ENCODE measurements at places on chromosomes 1 and 21.

DNA sequence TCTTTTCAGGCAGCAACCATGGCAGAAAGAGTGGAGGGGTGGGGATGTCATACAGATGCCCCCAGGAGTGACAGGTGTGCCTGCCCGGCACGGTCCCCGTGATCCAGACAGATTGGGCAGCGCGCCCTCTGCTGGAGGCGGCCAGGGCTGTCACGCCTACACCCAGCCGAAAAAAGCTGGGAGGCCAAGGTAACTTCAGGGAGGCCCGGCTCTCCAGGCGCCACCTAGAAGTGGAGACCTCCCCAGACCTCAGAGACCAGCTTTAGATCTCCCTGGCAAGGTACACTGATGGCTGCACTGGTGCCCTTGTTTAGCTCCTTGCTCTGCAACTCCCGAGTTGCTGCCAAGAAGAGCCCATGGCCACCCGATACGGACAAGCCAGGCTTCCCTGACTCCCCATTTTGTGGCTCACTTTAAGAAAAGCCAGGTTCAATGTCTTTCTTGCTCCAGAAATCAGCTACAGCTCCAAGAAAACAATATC, 6.6 kb downstream of the GOLT1A start:
- DNase-seq, result peak; percentile 65

- no peak for DNase-seq
Measured at GRCh38 chr1:238895911-238896310, 490.5 kb upstream of the CHRM3 start.

GRCh38 chr1:231231511-231231910, 9.5 kb upstream of the GNPAT start:
- DNase-seq, result no peak

DNA sequence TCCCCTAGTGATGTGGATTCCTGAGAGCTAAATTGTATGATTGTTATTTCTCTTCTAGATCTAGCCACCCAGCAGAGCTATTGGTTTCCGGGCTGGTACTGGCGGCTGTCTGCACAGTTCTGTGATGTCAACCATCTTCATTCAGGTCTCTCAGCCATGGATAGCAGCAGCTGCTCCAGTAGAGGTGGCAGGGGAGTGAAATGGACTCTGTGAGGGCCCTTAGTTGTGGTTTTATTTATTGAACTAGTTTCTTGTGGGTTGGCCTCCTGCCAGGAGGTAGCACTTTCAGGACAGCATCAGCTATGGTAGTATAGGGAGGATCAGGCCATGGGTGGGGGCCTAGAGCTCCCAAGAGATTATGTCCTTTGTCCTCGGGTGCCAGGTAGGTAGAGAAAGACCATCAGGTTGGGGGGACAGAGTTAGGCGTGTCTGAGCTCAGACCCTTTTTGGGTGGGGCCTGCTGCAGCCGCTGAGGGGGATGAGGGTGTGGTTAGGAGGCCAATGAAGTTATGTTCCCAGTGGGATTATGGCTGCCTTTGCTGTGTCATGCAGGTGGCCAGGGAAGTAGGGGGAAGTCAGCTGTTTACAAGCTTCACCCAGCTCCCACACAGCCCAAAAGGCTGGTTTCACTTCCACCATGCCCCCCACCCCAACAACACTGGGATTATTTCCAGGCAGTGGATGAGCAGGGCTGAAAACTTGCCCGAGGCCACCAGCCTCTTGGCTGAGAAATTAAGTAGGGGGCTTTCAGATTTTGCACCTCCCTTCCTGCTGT, 55.1 kb upstream of the RGS4 start:
- DNase-seq, result no peak

DNA sequence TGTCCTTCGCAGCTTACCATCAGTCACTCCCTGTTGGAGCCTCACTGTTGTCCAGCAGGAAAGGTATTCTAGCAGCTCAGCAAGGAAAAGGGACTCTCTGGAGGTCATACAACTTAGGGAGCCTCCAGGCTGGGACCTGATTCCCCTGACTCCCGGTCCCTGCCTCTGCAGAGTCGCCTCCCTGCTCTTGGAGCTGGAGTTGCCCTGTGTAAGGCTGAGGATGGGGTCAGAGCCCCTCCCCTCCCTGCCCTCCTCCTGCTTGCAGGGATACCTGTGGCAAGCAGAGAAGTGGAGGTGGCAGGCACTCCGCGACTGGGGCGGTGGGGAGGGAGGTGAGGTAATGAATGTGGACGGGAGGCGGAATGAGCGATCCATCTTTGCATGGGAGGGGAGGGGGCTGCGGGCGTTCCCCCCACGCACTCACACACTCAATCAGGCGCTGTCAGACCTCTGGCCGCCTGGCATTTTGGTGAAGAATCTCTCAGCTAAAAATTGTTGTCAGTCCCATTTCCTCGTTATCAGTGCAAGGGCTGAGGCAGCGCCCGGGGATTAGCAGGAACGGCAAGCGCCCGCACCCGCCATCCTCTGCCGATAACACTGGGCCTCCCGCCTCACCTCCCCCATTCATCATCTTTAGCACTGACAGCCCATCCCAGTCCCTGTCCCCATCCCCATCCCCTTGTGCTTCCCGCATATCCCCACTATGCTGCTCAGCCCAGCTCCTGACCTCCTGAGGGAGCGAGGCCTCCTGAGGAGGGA, 64.3 kb downstream of the TMEM53 start:
- no peak for DNase-seq

- no peak for DNase-seq
Measured at GRCh38 chr21:26553898-26554297, 19.2 kb downstream of the CYYR1 start.

- no peak for DNase-seq
Measured at GRCh38 chr1:22105611-22106207, 37.2 kb downstream of the WNT4 start.

DNA sequence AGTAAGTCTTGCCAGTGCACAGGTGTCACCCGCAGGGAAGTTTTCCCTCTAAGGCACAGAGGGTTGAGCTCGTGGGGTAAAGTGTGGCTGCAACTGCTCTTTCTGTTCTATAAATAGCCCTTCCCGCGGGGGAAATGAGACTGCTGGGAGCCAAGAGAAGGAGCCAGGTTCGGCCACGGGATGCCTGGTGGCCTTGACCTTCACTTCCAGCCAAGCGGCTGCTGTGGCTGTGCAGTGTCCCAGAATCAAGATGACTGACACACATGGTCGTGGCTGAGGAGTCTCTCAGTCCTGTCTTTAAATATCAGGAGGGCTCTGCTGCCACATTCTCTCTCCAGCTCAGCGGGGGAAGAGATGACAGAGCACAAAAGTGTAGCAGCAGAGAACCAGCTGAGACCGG, 154.1 kb upstream of the VAMP3 start:
- DNase-seq, result no peak

DNA sequence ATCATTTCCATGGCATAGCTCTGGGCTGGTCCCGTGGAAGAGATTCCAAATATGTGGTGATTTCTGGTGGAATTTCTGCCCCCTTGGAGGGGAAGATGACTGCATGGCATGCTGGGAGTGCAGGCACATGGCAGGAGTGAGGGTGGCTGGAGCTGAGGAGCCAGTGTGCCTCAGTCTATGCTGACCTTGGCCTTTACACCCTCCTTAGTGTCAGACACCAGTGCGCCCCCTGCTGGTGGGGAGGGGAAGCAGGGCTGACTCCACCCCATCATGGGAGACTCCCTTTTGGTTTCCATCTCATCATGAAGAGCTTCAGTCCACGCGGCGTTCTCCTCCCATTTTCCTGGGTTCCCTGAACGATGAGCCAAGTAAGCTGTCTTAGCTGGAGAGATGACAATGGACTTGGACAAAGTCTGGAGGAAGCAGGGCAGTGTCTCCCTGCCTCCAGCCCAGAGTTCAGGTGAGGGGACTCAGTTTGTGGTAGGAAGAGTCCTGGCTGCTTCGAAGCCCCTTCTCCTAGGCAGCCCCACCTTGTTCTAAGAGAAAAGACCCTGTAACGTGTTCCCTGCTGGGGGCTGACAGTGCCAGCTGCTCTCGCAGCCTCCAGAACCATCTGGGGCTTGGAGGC, 10.3 kb downstream of the ALX3 start:
- peak; percentile 47 for DNase-seq

DNA sequence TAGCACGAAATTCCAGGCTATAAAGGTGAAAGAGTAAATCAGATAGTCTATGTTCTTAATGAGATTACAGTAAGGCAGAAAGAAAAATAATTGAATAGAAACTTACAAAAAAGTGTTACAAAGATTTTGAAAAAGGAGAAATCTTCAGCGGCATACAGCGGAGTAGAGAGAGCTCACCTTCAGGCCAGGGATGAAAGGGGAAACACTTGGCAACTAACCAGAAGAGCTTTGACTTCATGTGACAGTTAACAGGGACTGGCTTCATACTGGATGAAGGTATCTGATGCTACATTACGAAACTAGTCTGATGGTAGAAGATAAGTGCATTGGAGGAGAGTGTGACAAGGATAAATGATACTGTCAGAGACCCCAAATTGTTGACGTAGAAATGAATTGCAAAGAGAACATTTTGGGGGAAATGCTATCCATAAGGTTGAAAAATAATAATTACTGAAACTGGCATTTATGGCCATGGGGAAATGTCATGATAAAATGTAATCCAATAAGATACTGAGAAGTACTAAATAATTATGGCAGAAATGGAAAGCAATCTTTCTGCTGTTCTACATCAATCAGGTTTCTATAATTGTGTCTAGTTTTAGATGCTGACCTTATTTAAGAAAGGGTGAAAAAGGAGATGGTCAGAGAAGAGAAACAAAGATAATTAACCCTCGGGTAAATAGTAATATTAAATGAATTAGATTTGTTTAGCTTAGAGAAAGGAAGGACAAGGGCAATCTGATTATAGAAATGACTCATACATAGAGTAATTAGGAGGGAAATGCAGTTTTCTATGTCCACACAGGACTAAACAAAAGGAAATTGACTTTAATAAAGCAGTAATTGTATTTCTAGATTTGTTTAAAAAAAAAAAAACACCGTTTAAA, 808.7 kb downstream of the NCAM2 start:
- DNase-seq, result no peak

All from stimulated activated CD8-positive, alpha-beta memory T cell treated with anti-CD3 and anti-CD28 coated beads, Interleukin-15, amount 100 ng/mL, for 24 hours (primary cell).